AML-193 (cell line): ENCODE measurements at places on chromosomes 1 and 21.

DNA sequence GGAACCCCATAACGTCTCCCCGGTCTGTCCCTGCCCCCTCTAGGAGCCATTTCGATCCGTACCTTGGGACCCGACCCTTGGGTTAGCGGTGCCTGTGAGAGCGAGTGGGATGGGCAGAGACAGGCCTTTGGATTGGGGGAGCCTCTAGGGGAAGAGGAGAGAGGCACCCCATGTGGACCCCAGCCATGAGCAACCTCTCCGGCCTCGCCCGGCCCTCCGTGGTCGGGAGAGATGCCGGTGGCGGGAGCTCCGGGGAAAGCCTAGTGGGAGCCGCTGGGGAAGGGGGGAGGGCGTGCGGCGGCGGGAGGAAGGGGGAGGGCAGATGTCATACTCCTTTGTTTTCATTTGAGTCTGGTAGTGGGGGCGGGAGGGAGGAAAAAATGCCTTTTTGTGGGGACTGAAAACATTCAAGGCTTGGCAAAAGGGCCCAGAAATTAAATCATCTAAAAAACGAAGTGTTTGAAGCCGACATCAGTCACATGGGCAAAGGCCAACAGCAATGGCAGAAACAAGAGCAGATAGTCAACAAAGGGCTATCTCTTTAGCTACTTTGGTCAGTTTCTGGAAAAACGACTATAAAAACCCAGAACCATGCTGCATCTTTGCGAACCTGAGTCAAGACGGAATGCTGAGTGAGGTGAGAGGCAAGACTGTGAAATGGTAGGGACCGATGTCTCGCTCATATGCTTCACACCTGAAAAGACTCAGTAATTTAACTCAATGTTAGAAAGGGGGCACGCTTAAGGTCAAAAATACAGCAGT, 758 bp downstream of the PTBP2 start:
- DNase-seq: no peak

GRCh38 chr1:161242313-161242712, 4.3 kb upstream of the NR1I3 start:
- peak; percentile 40 for DNase-seq

- DNase-seq: no peak
Observed at GRCh38 chr1:60527567-60527966, 454.0 kb upstream of the C1orf87 start.

- DNase-seq: no peak
Observed at GRCh38 chr1:230145953-230146476, 79.0 kb downstream of the GALNT2 start.

DNA sequence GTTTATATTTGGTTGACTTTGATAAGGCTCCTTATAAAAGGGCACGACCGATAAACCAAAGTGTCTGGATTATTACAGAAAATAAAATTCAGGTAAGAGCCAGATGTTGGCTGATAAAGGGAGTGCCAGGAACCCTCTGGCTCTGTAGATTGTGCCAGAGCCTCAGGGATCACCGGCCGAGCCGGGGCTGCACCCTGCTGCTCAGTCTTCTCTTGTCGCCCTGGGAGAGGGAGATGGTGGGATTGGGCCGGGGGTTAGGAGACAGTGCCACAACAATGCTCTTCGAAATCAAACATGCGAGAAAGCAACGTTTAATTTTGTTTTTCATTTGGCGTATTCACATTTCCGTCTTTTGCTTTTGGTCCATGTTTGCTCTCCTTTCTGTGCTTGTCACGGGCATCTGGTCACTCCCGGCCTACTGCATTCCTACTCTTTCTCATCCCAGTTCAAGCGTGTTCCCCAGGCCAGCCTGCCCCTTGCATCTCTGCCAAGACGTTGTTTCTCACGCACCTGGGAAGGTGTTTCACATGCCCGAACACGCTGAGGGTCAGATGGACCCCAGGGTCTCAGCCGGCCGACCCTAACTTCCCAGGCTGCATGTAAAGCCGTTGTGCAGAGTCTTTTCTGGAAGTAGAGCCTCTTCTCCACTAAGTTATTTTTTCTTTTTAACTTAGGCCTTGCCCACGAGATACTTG, 18.8 kb upstream of the C2CD2 start:
- no peak for DNase-seq

DNA sequence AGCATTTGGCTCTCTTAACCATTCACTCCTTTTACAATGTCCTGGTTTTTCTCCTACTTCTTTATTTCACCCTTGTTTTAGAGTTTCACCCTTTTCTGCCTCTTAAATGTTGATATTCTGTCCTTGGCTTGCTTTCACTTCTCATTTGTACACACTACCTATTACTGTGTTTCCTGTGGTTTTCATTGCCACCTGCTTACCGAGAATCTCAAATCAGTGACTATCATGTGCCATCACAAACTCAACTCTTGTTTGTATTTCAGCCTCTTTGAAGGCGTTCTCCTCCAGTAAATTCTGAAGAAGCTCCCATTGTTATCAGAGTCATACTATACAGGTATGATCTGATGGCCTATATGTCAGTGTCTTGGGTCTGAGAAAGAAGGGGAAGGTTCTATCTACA, 65.7 kb downstream of the NPHS2 start:
- no peak for DNase-seq

GRCh38 chr1:92310185-92310597, 11.3 kb downstream of the RPAP2 start:
- peak; percentile 66 for DNase-seq

GRCh38 chr1:157992031-157992832, 1.2 kb upstream of the KIRREL1 start:
- DNase-seq: peak; percentile 29

DNA sequence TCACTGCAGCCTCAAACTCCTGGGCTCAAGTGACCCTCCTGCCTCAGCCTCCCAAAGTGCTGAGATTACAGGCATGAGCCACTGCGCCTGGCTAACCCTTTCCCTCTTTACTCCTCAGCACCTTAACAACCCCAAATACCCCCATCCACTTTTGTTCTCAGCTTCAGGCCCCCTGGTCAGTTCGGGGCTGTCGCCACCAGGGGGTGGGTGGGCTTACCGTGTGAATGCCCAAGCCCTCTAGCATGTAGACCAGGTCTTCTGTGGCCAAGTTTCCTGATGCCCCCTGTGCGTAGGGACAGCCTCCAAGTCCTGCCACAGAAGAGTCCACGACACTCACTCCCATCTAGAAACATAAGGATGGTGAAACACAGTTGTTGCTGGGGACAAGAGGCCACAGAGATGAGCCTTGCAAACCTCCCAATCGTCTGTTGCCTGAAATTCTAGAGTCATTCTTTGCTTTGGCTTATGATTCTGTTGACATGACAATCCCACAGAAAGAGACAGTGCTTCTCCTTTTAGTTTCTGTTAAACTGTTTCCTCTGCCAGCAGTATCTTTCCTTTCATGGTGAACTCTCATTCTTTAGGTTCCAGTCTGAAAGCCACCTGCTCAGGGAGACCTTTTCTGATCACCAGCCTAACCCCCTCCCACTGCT, 3.8 kb upstream of the GALE start:
- DNase-seq: peak; percentile 11

DNA sequence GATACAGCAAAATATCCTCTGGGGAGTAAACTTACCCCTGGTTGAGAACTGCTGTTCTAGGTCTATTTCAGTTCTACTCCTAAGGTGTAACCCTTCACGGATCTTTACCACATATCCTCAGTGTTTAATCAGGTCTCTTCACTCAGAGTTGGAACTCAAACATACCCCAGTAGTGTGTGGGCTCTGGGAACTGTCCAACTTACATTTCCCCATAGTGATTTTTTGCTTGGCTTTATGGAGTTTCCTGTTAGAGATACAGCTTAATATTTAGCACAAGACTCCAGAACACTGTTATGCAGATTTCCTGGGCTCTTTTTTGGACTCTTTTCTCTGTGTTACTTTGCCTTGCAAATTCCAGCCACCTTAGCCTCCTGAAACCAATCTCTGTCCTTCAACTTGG, 26.7 kb upstream of the LIN9 start:
- no peak for DNase-seq

DNA sequence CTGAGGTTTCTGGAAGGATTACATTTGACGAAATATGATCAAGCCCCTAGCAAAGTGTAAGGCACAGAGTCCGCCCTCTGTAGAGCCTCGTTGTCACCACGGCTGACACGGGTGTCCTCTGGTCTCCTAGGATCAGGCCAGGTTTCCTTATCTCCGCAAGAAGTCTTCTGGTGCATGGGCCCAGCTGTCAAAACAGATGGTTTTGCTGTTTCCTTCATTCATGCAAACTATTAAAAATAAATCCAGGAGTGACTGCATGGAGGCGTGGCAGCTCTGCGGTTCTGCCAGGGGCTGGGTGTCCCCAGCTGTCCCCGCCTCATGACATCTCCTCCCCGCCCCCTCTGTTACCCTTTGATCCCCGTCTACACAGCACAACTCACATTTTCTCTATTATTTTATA, 209.0 kb downstream of the DYRK1A start:
- DNase-seq: no peak

GRCh38 chr1:222452031-222452430, 95.9 kb downstream of the HHIPL2 start:
- DNase-seq: no peak

GRCh38 chr21:42703965-42704364, 50.5 kb downstream of the PDE9A start:
- DNase-seq: no peak

GRCh38 chr21:19048098-19048672, 644.6 kb upstream of the TMPRSS15 start:
- no peak for DNase-seq

DNA sequence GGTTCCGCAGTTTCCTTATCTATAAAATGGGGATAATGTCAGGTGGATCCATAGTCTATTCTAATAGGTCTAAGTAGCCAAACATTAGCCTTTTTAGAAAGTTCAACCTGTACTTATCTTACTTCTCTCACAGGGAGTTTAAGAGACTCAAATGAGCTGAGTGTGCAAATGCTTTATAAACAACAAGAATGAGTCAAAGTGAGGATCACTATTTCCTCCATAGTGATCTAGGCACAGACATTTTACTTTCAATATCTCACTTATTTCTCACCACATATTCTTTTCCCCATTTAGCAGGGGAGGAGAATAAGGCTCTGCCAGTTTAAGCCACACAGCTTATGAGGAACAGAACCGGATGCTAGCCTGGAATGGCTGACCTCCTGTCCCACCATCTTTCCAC, 92.1 kb upstream of the LMO4 start:
- no peak for DNase-seq

DNA sequence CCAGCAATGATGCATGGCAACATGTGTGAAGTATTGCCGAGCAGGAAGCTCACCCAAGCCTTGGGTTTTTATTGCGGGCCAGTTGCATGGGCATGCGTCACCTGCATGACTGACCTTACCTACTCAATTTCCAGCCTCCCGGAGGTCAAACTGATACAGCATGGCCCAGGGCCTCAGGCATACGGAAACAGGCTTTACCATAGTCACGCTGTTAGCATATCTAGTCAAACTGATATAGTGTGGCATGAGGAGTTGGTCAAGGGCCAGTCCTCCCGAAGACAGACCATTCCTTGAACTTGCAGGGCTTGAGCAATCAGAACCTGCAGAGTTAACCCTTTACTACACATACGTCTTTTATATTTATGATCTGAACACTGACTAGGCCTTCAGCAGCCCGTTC, 6.4 kb upstream of the DUSP12 start:
- no peak for DNase-seq

GRCh38 chr1:204203206-204203767, 7.0 kb upstream of the KISS1 start:
- DNase-seq: no peak

DNA sequence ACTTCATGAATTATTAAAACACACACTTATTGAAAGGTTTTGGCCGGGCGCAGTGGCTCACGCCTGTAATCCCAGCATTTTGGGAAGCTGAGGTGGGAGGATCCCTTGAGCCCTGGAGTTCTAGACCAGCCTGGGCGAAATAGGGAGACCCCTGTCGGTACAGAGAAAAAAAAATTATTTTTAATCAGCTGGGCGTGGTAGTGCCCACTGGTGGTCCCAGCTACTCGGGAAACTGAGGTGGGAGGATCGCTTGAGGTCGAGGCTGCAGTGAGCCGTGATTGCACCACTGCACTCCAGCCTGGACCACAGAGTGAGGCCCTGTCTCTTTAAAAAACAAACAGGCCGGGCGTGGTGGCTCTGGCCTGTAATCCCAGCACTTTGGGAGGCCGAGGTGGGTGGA, 1.7 kb downstream of the GABPB2 start:
- no peak for DNase-seq

DNA sequence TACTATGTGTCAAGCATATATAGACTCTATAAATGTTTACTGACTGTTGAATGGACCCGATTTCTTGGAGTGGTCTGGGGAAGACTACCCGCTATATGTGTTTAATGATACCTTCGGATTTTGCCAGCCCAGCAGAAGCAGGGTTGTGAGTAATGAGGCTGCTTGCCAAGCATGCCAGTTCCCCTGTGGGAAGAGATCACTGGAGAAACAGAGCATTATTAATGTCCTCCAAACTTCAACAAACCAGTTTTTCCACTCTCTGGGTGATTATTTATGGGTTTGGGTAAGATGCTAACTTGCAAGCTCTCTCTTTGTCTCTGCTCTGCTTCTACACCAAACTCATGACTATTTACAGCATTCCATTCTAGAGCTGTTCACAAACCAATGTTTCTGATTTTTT, 25.1 kb upstream of the PHGDH start:
- no peak for DNase-seq

DNA sequence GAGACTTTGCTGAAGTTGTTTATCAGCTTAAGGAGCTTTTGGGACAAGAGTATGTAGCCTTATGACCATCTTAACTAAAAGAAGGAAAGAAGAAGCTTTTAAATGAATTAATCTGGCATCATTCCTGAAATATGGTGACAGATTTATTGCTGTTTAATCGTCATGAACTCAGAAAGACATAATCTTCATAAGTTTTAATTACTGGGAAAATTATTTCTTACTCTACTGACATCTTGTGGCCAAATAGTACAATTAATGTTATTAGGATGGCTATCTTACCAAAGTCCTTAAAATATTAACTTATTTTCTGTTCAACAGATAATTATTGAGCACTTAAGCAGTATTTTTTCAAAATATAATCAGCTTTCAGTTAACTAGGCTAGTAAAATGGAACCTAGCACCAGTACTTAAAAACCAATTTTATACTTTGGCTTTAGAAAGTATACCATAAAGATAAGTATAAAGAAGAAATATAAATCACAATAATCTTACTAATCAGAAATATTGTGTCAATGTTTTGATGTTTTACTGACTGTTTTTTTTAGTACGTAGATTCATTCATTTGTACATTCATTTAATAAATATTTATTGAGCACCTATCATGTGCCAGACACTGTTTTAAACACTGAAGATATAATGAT, 34.7 kb upstream of the GPR25 start:
- peak; percentile 70 for DNase-seq

GRCh38 chr1:16013220-16013907, 4.5 kb downstream of the HSPB7 start:
- DNase-seq: no peak

DNA sequence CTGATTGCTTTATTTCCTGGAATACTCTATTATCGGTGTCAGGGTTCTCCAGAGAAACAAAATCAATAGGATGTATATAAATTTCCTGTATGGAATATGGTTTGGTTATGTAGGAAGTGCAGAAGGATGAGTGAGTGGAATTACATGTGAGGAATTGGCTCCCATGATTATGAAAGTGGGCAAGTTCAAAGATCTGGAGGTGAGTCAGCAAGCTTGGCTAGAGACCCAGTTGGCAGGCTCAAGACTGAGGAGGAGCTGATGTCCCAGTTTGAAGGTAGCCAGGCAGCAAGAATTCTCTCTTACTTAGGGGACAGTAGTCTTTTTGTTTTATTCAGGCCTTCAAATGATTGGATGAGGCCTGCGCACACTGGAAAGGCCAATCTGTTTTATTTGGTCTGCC, 57.5 kb downstream of the MAP3K7CL start:
- no peak for DNase-seq
